Myocyte (in vitro differentiated cells): ENCODE measurements at places on chromosomes 11 and 22. TPM values are rescaled to one million over a fixed set of nuclear protein-coding genes. Genes with fewer than 3 reads are reported as not detected.

The FAM181B gene
- total RNA-seq = not detected in 2 replicates

The SLC5A12 gene
- 0.05 TPM in 1 of 2 replicates, not detected in the other for total RNA-seq

The MCHR1 gene
- 0.94 and 2.1 TPM in 2 replicates for total RNA-seq

The DDX25 gene
- not detected in 2 replicates for total RNA-seq

The CPT1A gene
- 1.9 and 2.8 TPM in 2 replicates for total RNA-seq

The GPR83 gene
- total RNA-seq = 0.05 TPM in 1 of 2 replicates, not detected in the other

The FOSL1 gene
- total RNA-seq = 7.5 and 11.6 TPM in 2 replicates

The MS4A4E gene
- not detected in 2 replicates for total RNA-seq

The CNTF gene
- total RNA-seq = 1.7 and 3.0 TPM in 2 replicates

DNA sequence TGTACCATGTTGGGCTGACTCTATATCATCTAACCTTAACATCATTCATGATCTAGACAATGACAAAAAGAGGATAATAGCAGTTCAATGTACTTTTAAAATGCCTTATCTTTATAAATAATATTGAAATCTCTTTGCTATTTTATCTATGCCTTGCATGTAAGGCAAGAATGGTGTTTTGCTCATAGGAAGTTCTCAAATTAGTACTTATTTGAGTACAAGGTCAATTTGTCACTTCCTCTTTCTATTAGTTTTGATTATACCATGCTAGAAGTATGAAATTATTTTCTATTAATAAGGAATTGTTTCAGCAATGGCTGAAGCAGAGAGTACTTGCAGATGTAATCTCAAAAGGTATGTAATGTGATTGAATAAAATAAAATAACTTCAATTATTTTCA, 1285.4 kb upstream of the TENM4 start:
- DNase-seq = no peak

- DNase-seq = peak; percentile 67
These were observed 55.5 kb downstream of the CLPB start for GRCh38 chr11:72378704-72379383.

DNA sequence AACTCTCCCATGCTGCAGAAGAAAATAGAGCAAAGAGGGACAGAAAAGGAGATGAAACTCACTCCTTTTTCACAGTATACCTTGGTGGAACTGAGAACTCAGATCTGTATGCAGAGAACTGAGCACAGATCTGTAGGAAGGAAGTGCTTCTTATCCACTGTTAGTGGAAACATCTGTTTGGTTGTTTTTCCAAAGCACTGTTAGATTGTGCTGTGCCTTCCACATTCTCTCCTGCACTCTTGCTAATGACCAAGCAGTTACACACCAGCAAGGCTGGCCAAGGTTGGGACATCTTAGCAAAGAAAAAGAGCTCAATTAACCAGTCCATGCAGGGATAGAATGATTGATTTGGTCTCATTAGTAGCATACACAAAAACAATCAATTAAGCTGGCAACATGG, 20.1 kb upstream of the SIK2 start:
- DNase-seq = no peak

DNA sequence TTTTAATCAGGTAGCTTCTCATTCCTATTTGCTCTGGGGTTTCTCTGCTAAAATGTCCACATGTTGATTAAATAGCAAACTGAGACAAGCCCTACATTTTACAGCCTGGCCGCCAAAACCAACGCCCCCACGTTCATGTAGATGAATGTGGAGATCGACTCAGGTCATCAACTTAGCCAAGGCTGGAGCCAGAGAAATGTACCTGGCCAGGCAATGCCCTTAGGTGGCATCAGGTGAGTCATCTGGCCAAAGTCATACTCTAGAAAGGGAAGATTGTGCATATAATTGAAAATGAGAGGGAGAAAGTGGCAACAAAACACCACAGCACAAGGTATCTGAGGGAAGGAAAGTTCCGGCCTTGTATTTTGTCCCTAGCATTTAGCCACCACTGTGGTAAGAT, 37.1 kb upstream of the CCDC89 start:
- no peak for DNase-seq

DNA sequence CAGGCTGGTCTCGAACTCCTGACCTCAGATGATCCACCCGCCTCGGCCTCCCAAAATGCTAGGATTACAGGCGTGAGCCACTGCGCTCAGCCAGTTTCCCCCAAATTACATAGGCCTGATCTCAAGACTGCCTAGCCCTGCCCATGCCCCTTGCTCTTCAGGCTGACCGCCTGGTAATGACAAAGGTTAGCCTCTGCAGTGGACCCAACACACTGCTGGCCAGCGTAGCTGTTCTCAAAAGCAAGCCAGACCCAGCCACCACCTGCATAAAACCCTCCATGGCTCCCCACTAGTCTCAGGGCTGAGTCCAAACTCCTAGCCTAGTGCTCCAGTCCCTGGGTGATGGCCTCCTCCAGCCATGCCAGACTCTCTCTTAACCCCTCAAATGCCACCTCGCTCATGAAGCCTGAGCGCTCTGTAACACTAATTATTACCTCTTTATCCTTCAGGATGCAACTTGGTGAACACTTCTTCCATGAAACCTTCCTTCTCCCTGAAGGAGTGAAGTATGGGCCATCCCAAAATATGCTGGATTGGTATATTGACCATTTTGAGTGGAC, 836 bp upstream of the RSPH14 start:
- DNase-seq = no peak

- peak; percentile 78 for DNase-seq
These were observed 3.3 kb downstream of the FGF19 start for GRCh38 chr11:69700278-69701140.

- no peak for DNase-seq
These were observed 1.7 kb downstream of the IL17REL start for GRCh38 chr22:50010676-50011446.

DNA sequence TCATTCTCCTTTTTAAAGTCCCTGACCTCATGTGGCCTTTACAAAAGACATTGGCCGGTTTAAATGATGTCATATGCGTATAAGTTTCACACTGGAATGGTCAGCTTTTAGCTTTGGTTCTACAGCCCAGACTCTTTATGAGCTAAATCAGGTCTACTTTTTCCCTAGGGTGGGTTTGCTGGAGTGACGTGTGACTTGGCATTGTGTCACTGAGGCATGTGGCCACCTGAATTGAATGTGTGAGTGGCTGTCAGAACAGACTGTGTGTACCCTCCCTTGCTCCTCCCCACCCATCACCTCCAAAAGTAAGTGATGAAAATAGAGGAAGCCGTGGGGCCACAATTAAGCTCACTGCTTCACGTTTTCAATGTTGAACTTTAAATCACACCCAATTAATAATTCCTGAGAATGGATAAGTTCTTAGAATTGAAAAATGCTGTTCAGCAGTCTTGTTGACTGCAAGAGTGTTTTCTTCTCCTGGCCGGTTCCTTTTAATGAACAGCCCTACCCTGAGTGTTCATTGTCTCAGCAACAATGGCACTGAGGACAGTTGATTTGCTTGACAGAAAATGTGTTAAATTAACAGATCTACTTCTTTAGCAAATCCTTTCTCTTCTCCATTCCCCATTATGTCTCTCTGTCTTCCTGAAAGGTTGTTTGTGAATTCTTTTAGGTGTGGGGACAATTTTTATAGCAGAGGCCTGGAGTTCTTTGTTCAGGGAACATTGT, 11.3 kb downstream of the CECR2 start:
- no peak for DNase-seq

- DNase-seq = no peak
These were observed 70.3 kb downstream of the KIRREL3 start for GRCh38 chr11:126930091-126930841.

DNA sequence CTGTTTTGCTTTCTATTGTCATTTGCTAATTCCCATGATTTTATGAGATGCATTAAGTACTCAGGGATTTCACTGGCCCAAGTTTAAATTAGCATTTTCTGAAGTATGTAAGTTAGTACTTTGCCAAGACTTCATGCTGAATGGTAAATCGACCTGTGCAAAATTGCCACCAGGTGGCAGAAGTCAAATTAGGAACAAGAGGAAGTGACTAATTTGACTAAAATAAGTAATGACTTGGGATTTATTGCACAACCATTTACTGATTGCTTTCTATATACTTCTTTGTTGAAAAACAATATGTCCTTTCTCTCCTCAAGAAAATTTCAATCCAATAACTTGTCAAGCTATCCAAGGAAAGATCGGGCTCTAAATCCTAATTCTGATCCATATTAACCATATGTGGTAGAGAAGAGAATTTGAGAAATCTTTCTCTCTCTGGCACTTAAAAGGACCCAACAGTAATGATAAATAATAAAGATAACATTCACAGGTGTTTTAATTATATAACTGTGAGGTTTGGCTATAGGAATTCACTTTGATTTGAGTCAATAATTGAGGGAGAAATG, 253.7 kb upstream of the CHORDC1 start:
- peak; percentile 1 for DNase-seq

GRCh38 chr11:131195661-131196517, 174.5 kb upstream of the NTM start:
- peak; percentile 77 for DNase-seq

- no peak for DNase-seq
These were observed 236.8 kb upstream of the NCAM1 start for GRCh38 chr11:112724496-112724790.

- DNase-seq = no peak
These were observed 512 bp downstream of the SH3BP1 start for GRCh38 chr22:37639771-37640590.

DNA sequence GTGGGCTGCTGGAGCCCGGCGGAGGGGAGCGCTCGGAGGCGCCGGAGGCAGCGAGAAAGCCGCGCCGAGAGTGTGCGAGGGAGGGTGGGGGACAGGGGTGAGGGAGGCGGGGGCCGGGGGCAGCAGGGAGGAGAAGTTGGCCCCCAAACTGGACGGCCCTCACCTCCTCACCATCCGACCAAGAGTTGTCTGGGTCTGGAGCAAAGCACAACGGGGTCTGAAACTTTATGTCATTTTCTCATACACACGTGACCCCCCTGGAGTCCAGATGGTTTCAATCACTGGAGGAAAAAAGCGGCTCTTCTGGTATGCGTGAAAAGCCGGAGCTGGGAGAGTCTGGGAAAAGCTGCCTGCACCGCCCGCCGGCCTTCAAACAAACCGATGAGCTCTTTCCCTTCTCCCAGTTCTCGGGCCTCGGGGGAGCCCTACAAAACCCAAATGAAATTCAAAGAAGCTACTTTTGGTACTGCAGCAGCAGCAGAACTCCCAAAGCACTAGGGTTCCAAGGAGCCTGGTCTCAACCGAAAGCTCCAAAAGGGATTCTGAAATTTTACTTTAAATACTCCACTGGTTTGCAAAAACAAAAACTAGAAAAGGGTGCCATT, 39.7 kb upstream of the AKIP1 start:
- DNase-seq = peak; percentile 91

DNA sequence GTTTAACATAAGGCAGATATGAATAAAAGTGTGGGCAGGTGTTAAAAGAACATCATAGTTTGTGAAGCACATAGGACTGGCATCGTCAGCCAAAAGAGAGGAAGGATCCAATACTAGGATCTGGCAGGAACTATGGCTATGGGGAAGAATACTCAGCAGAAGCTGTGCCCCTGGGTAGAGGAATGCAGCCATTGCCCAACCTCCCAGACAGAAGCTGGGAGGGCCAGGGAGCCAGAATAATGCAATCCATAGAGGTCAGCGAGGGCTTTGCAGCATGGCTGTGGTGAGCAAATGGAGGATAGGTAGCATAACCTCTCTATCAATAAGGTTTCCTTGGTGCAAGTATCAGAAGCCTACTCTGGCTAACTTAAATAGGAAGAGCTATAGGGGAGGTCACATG, 11.7 kb upstream of the CSTF3 start:
- DNase-seq = no peak

DNA sequence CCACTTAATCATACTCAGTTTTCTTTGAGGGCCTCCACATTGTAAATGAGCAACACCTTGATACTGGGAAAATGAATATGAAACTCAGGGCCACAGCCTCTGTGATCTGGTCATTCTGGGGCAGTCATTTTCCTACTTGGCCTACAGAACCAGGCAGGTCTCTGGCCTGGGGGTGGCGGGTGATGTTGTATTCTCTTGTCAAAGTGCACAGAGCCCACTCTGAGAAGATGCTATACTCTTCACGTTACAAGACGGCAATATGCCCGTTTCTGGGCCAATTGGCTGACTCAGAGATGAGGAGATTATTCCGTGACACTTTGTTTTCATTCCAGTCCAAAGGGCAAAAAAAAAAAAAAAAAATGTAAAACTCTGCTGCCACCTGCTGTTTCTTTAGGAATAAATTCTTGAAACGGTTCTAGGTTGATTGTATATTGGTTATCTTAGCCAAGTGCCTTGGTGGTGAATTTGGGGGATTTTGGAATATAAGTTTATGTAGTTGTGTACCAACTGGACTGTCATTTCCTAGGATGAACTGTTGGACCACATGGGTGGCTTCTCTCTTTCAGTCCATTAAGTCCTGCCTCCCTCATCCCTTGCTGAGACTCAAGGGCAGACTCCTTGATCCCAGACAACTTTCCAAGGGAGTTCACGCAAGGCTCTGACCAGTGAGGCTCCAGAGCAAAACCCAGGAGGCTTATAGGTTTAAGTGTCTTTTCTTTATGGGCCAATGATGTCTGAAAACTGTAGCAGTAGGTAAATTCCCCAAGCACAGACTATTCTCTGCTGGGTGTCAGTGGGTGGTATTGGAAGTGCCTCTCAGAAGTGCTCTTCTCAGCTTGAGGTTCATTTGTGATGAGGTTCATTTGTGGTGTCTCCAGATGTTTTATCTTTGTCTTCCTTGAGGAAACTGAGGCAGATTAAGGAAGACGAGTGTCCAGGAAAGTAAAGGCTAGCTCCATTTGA, 18.2 kb downstream of the ADM start:
- peak; percentile 84 for DNase-seq

DNA sequence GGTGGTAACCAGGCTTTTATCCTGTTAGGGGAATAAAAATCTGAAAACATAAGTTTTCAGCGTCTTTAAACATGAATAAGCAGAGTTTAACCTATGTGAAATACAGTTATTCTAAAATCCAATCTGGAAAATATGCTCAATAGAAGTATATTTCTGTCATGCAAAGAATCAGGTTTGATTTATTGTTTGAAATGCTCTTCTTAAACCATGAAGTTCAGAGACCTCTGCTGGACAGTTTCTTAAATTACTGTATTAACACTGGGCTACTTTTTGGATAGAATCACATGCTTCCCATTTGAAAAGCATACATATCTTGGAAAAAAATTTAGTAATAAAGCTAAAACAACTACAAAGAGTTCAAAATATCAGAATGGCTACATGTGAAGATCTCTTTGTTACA, 25.4 kb downstream of the APIP start:
- DNase-seq = peak; percentile 55

- DNase-seq = no peak
These were observed 92.8 kb upstream of the TEAD1 start for GRCh38 chr11:12581416-12581815.

GRCh38 chr11:119888119-119888518, 159.1 kb upstream of the NECTIN1 start:
- no peak for DNase-seq

- DNase-seq = peak; percentile 59
These were observed 105.3 kb upstream of the HSD17B12 start for GRCh38 chr11:43574949-43575912.

DNA sequence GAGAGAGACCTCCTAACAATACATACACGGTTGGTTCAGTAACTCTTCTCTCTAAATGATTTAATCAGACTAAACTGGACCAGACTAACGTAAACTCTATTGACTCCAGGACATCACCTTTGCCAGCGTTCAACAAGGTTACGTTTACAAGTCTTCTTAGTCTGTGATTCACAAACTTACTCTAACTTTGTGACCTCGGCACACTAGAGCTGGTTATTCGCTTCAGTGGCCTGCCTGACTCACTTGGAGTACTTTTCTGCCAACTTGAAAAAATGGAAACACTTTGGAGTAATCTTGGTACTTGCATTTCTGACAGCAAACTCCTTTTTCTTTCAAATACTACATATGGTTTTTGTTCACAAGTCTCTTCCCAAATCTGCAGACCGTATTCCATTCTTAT, 26.2 kb downstream of the MTMR2 start:
- DNase-seq = no peak
